ENCODE measurements at places on chromosomes 4 and X.

GRCh38 chrX:129698150-129698549, 40.6 kb upstream of the XPNPEP2 start:
- no peak for DNase-seq

- DNase-seq = no peak
Measured at GRCh38 chr4:19324184-19324583, 927.5 kb upstream of the SLIT2 start.

GRCh38 chr4:118866442-118866841, 22.2 kb upstream of the SYNPO2 start:
- DNase-seq = no peak

DNA sequence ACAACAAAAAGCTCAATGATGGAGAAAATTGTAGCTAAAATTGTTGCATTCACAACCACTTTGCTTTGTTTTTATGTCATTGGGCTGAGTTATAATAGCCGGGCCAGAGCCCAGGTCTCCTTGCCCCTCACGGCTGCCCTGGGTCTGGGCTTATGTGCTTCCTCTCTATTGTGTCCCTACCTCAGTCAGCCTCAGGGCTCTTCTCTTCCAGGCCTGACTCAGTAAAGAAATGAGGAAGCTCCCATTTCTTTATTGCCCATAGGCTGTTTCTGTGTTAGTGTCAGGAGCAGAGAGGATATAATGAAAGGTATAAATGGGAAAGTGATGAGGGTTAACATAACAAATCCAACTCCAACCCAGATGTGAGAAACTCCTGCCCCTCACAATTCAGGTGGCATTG, 18.0 kb downstream of the BST1 start:
- no peak for DNase-seq
